ENCODE measurements at places on chromosomes 3 and 15.

GRCh38 chr15:73781038-73781925 is 28.1 kb upstream of the INSYN1 start:
- DNase-seq, result no peak

DNA sequence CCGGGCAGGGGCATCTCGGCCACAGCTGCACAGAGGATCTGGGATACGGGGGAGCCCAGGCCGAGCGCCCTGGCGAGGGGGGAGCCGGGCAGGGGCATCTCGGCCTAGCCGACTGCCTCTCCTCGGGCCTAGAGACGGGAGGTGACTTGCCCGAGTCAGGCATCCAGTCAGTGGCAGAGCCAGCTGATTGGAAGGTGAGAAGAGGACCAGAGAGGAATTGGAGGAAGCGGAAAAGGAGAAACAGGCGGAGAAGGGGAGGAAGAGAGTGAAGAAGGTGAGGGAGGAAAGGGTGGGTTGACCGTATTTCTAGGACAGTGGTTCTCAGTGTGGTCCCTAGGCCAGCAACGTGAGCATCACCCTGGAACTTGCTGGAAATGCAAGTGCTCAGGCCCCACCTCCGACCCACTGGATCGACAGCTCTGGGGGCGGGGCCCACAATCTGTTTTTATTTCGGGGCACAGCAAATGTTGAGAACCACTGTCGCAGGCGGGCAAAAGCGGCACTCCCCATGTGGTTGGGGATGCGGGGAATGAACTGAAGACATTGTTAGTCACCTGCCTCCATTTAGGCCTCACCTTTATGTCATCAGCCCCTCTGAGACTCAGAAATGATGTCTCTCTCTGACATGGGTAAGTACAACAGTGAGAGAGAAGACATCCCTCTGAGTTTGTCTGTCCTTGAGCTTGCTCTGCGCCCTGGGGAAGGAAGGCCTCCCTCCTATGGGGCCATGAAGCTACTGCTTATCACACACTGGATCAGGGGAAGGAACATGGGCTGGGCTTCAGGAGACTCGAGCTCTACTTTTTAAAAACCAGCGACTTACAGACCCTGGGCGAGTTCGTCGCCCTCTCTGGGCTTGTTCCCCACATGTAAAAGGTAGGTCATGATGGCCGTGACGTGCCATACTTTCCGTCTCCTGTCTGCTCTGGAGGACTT is 1.0 kb upstream of the MELTF start:
- DNase-seq, result peak; percentile 1

DNA sequence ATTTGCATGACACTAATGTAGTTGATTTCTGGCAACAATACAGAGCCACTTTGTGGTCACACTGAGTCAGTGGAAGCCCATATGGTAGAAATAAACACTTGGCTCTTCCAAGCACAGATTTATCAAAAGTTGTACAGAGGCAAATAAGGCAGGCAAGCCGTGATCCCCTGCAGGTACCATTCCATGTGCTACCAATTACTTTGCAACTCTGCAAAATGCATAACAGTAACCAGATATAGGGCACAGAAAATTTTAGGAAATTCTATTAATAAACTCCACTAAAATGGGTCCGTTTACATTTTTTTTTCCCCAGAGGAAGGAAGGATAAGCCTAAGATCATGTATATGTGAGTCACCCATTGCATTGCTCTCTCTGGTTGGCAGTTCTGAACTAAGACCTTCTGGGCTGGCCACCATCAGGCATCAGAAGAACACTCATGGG is 103.1 kb upstream of the PTX3 start:
- DNase-seq, result no peak

DNA sequence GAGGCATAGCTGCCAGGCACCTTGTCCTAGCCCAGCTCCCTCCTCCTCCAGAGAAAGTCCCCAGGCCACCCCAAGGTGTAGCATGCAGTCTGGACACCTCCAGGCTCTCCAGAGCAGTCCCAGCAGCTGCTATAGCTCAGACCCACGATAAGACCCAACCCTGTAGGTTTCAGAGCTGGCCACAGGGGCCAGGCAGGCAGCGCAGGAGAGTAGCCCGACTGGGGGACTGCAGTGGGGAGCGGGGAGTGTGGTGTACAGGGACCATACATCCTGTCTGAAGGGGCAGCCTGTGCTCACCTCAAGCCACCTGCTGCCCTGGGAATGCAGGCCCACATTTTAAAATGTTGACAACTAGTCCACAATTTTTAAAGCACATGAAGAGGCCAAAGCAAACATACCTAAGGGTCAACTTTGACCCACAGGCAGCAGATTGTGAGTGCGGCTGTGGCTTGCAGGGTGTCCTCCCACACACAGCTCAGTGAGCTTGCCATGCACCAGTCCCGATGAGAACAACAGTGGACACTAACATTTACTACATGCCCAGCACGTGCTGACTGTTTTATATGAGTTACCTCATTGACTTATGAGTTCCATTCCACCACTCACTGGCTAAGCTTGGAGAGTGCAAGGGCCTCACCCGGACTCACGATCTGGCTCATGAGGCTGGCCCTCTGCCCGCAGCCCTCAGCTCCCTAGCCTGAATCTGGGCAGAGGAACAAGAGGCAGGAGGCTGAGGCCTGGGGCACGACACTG is 81.4 kb downstream of the DNAJB8 start:
- no peak for DNase-seq

- no peak for DNase-seq
Observed at GRCh38 chr3:197955892-197956477, 4.0 kb upstream of the LMLN start.

GRCh38 chr15:48823237-48823636 is 12.4 kb upstream of the CEP152 start:
- no peak for DNase-seq

GRCh38 chr3:35666888-35667287 is 27.6 kb downstream of the ARPP21 start:
- DNase-seq, result no peak

DNA sequence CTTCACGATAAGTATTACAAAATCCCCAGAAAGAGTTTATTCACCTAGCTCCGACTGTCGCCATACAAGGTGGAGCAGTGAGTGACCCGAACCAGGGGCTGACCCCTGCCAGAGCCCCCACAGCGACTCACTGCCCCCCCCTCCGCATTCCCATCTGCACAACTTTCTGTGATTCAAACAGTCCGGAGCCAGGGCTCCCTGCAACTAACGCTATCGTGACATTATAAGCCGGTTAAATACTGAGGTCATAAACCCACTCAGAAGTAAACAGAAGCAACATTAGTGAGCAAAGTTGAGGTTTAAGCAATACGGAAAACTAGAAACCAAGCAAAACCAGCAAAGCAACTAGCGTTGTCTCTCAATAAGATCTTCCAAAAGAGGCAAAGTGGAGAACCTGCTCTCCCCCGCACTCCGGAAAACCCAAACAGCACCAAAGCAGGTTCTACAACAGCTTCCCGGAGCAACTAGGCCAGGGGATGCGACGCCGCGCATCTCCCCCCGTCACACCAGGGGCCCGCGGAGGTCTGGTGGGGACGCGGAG is 642 bp downstream of the SCAP start:
- peak; percentile 5 for DNase-seq

DNA sequence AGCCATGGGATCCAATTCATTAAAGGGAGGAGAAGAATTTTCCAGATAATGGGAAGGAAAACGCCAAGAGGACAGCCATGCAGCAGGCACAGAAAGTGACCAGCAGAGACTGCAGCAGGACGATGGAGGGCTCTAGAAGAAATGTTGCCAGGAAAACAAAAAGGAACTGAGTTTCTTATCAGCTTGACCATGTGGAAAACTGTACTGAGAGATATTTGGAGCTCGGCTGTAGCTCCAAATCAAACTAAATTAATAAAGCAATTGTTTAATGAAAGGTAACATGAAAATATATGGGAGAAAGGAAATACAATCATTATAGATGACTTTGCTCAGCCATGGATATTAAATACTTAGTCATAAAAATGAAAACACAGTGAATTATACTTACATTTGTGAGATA is 63.7 kb downstream of the SSR3 start:
- DNase-seq, result no peak

GRCh38 chr15:65289261-65289854 is 2.7 kb upstream of the PARP16 start:
- no peak for DNase-seq

DNA sequence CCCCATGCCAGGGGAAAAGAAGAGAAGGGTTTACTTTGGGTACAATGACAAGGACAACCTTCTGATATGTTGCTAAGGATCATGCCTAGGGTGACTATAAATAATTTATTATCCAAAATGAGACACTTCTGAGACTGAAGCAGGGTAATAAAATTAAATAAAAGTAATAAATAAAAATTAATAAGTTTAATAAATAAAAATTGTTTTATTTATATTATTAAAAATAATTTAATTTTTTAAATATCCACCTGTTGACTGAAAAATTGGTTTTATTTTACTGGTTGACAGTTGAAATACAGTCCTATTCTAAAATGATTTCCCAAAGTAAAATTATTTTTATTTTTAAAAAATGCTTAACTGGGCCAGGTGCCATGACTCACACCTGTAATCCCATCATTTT is 102.0 kb downstream of the FHIT start:
- DNase-seq, result no peak

DNA sequence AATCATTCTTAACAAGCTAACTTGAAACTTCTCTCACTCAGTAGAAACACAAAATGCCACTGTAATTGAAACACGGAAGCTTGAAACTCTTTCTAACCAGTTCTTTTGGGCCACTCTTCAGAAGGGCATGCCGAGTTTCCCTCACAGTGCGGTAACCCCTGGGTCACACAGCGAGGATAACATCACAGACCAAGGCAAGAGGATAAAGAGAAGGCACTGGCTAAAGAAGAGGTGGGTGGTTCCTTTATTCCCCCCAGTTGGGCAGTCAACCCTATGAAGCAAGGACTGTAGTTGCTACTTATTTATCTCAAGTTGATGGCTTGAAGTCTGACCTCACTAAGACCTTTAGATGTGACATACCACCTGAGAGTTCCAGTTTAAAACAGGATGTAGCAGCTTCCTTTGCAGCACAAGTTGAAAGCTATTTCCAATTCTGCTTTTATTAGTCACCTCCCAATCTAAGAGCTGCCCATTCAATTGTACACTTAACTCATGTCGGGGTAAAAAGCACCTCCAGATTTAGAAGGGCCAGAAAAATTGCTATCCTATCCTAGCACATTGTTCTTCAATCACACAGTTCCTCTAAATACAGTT is 272.4 kb downstream of the TIGIT start:
- no peak for DNase-seq

DNA sequence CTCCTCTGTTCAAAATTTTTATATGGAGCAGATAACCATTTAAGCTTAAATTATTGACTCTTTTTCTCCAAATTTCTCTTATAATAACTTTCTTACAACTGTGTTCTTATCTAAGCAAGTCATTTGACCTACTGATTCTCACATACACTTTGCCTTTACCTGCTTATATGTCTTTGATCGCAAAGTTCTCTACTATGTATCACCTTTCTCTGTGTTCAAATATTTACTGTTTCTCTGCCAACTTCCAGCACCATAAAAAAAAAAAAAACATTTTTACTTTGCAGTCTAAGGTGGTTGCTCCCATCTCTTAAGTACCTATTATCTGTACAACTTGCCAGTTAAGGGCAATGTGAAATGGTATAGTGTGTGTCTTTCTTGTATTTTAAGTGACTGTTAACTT is 100.8 kb upstream of the DPH6 start:
- DNase-seq, result no peak

GRCh38 chr3:194255252-194256039 is 95.7 kb downstream of the CPN2 start:
- DNase-seq, result no peak

DNA sequence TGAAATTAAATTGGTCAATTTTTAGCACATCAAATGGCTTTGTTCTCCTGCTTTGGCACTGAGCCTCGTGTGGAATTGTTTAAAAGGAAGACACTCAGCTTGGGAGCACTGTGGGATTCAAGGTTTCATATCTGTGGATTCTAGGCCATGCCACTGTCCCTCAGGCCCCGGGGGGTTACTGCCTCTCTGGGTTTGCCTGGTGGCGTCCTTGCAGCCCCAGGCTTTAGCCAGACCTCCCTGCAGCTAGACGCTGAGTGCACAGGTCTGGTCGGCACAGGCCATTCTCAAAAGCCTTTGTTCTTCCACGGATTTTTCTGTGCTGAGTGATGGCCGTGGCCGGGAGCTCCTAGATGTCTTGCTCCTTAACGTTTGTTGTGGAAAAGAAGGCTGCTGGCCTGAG is 76.2 kb downstream of the CACNA2D3 start:
- no peak for DNase-seq

GRCh38 chr3:105847452-105847851 is 21.4 kb downstream of the CBLB start:
- no peak for DNase-seq

GRCh38 chr3:66200786-66201185 is 20.0 kb upstream of the SLC25A26 start:
- no peak for DNase-seq

GRCh38 chr3:134080761-134081160 is 51.0 kb upstream of the SLCO2A1 start:
- DNase-seq, result no peak

DNA sequence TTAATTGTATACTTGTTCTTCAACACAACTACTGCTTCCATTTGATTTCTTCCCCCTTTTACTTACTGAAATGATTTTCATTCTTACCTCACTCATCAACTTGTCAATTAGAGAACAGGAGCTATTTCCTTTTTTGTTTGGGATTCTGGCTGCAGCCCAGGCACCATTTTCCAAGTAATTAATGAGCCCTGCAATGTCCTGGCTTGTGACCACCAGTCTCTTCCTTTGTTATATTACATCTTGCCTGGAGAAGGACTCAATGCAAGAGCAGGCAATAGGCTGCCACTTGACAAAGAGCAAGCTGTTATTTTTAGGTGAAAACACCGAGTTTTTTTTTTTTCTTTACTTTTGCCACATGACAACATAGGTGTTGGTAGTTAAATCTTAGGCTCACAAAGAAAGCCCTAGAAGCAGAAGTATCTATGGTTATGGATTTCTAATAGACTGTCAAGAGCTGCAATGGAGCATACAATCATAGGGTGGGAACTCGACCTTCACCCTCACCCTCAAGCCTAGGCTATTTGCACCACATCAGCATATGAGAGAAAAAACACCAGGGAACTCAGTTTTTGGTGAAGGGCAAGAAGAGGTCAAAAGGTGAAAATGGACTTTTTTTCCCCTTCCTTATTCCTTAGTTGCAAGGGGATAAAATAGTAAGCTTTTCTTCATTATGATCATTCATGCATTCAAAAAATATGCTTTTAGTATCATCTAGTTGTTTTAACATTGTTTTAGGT is 114.9 kb downstream of the TNIK start:
- no peak for DNase-seq
